Kidney epithelial cell (primary cell): ENCODE measurements at places on chromosomes 5 and 9.
A peak's percentile ranks its signal among the peaks of the same experiment; 100 is the strongest.

DNA sequence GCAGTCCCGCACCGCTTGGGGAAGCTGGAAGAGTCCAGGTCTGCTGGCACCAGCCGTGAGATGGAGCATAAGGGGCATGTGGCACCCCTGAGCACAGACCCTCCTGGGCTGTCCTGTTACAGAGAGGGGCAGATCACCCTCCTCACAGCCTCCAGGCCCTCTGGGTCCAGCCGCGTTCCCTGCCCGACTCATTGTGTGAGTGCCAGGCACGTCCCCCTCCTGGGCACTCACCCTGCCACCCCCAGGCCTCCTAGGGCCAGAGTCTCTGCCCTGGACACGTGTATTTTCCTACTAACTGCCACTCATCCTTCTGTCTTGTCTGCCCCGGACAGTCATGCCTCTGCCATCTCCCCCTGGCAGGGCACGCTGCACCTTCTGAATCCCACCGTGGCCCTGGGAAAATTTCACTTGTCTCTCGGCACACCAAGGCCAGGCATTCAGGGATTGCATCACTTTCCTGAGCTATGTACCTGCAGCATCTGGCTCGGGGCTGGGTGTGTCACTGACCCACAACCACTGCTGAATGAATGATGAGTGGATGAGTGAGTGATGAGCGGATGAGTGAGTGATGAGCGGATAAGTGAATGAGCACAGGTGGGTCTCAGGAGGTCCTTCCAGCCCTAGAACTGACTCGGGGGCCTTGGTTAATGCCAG lies 21.5 kb upstream of the FCN1 start:
- no peak for DNase-seq

- DNase-seq = no peak
These were observed 82.4 kb downstream of the GADD45G start for GRCh38 chr9:89687188-89687587.

GRCh38 chr5:1338506-1339070 lies 6.3 kb downstream of the CLPTM1L start:
- no peak for DNase-seq

DNA sequence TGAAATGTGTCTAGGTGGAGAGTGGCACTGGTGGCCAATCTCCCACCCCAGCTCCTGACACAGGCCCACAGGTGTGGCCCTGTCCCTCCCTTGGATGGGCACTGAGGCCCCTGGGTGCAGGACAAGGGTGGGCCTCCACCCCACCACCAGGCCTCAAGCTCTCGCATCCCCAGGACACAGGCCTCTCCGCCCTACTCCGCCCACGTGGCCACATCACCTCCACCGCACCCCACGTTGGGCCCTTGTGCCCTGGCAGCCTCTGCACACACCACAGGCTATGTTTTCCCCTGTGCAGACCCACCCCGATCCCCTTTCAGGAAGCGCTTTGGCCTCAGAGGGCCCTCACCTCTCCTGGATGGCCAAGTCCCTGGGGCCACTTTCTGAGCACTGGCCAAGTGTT lies 54.7 kb downstream of the SECISBP2 start:
- no peak for DNase-seq

DNA sequence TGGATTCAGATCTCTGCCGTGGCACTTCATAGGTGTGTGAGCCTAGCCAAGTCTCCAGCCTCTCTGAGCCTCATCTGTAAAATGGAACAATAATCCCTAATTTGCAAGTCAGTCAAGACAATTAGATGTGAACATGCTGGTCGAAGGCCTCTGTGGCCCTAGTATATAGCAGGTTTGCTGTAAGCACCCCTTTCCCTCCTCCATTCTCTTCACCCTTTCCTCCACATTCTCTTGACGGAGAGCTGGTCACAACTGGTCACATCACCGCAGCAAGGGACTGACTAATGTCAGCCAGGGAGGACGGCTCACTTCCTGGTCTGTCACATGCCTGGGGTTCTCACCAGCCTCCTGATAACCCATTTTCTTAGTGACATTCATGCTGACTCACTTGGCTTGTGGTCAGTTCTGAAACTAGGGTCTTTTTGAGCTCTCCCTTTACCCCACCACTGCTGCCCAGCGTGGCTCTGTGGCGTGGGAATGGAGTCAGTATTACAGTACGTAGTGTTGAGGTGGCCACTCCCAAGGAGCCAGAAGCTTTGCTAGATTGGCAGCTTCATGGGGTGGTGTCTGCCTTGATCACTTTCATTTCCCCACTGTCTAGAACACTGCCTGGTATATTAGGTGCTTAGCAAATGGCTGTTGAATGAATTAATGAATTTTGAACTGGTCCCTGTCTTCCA lies 47.8 kb downstream of the ERGIC1 start:
- DNase-seq = peak; percentile 80

DNA sequence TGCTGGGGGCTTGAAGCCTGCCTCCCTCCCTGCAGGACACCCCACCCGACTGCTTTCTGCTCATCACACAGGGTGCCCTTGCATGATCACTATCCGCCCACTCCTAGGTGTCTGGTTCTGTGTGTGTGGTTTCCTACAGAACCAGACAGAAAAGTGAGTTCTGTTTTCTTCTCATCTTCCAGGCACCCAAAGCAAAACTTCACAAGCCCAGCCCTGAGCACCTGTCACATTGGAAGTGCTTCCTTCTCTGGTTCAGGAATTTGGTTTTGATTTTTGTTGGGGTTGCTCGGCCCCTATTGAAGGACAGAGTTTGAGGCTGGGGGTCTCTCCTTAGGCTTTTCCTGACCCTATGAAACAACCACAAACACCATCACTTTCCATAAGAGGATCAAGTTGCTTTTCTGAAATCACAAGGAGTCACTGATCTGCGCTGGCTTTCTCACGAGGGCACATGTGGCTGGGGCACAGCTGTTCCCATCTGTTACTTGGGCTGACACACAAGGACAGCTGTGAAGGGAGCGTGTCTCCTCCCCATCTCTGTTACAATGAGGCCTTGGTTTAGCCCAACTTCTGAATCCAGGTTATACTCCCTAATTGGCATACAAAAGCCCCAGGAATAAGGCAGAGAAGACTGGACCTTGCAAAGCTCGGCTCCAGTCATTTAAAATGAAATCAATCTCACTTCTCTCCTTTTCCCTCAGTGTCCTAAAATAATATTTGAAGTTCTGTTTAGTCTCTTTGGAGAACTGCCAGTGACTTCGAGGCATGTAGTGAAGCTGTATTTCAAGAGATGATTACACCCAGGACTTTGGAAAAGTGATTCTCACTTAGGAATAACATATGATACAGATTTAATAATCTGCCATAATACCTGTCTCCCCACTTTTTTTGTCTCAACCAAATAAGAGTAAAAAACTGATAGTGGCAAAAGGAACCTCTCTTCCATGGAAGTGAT lies 213.1 kb upstream of the GAS1 start:
- DNase-seq = no peak
